ENCODE measurements at places on chromosomes 7 and 10.

GRCh38 chr7:46756996-46757395 lies 824.9 kb downstream of the TNS3 start:
- no peak for DNase-seq

GRCh38 chr7:33705333-33705833 lies 200.0 kb upstream of the BMPER start:
- DNase-seq, result no peak

GRCh38 chr10:32239769-32240168 lies 107.2 kb downstream of the EPC1 start:
- DNase-seq, result no peak

GRCh38 chr7:135121868-135122267 lies 26.0 kb upstream of the TMEM140 start:
- no peak for DNase-seq

DNA sequence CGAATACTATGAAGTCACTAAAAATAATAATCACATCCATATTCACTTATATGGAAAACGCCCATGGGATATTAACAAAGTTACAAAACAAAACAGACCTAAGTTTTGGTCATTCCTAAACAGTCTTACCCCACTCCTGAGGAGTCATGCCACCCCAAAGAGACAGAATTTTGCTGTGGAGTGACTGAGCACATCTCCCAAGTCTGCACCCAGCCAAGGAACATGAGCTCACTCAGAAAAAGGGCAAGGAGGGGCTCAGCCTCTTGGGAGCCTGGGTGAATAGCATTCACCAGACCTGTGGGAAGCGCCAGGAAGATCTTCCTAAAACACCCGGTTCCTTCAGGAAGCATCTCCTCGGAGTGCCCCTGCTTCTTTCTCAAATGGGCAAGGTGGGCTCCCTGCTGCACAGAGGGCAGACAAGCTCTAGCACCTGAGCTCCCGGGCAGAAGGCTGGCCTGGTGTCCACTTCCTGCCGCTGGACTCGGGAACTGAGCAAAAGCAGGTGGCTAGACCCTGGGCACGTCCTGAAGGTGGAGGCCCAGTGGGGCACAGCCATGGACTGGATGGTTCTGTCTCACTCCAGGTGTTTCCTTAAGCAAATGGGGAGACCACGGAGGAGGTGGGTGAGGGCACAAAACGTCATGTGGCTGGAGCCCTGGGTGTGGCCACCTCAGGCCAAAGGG lies 31.0 kb downstream of the TNS3 start:
- DNase-seq, result no peak

DNA sequence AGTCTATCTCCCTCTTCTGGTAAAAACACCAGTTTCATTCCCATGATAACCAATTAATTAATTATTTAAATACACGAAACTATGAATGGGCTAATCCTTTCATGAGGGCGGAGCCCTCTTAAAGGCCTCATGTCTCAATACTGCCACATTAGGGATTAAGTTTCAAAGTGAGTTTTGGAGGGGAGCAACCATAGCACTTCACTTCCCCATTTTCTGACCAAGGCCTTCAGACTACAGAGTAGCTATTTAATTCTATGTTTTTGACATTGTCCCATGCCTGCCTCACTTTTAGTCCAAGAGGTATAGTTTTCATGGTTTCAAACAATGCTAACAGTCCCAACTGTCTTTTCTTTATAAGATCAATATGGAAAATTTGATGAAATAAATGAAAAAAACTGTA lies 618.6 kb downstream of the ZWINT start:
- no peak for DNase-seq

- DNase-seq, result no peak
Measured at GRCh38 chr10:35126062-35126529, 550 bp upstream of the CREM start.

GRCh38 chr10:13765641-13766341 lies 179.0 kb downstream of the PRPF18 start:
- no peak for DNase-seq
